H7 (cell line): ENCODE measurements at places on chromosomes 3 and 15. TPM values are rescaled to one million over a fixed set of nuclear protein-coding genes. Genes with fewer than 3 reads are reported as not detected.

GRCh38 chr3:62325896-62326295 lies 47.5 kb downstream of the FEZF2 start:
- no peak for DNase-seq

GRCh38 chr3:132228923-132229322 lies 88.3 kb upstream of the ACP3 start:
- DNase-seq = no peak

DNA sequence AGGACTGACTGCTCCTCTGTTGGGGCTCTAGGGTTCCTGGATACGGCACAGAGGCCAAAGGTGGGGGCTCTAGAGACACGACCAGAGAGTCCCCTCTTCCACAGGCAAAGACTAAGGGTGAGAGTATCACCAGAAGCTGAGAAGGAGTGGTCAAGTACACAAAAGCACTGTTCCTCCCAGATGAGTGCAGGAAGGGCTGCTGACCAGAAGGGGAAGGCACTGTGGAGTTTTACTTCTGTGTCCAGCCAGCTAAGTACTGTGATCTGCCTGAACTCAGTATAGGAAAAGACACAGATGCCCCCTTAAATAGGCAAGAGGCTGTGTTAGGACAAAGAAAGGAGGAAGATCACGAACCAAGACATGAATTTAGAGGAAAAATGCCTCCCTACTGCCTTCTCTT lies 11.7 kb downstream of the MRPS11 start:
- no peak for DNase-seq

GRCh38 chr3:88263417-88264100 lies 113.8 kb downstream of the C3orf38 start:
- DNase-seq = no peak

DNA sequence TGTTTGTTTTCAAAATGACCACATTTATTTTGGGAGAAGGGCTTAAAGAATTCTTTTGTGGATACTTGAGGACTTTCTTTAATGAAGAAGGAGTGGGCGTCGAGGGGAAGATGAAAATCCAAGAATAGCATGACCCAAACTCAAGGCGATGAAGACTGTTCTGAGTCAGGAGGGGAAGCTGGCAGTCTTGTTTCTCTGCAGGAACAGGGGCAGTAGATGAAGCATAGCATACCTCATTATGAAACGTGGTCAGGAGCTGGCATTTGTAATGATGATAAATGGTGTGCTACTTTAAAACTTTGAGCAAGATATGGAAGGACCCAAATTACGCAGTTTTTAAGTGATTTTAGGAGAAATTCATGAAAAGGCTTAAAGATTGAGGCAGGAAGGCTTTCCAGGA lies 549.0 kb downstream of the IGSF11 start:
- DNase-seq = no peak

DNA sequence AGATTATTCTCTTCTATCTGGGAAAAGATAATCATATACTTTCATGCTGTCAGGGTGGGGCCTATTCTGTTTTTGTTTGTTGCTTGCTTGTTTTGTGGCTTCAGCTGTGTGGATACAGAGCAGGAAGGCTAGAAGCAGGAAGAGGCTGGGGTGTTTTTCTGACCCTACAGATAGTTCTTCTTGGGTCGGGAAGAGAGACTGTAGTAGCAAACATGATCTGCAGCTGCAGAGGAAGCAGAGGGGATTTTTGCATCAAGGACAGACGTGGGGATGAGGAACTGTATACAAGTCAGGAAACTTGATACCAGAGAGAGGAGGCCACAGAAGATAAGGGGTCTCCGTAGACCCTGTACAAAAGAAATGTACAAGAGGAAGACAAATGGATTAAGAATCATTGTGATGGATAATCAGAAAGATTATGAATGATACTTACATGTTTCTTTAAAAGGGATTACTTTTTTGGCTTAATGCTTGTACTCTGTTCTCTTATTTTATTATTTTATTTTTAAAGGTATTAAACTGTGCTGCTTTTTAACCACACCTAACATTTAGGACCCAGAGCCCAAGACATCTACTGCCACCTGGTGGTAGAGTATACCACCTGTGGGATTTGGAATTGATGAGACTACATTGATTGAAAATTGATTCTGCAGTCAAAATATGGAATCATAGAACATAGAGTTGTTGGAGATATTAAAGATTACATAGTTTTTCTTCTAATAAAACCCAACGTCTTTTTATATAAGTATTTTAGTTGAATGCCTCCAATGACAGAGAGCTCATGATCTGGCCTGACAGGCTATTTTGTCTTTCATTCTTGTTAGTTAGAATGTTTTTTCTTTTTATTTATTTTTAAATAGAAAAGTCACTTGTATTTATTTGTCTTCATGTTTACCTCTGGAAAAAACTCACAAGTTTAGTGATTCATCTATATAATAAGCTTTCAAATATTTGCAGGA lies 87.3 kb upstream of the ROPN1 start:
- DNase-seq = no peak

DNA sequence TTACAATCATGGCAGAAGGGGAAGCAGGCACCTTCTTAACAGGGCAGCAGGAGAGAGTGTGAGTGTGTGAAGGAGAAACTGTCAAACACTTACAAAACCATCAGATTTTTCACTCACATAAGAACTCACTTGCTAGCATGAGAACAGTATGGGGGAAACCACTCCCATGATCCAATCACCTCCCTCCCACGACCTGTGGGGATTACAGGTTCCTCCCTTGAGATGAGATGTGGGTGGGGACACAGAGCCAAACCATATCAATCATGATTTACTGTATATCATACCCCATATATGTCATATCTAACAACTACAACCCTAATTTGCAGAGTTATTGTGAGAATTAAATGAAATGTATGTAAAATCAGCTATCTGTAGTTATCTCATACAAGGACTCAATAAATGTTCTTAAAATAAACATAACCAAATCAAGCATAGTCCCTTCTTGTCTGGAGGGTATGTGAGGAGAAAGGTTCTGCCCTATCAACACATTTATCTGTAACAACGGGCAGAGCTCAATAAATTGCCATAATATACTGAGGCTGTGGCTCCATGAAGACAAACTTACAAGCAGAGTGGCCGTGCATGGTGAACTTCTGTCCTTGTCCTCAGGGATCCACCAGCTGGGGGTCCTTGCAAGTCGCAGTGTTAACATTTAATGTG lies 504.7 kb downstream of the SOX2 start:
- DNase-seq = no peak

GRCh38 chr3:65361448-65361847 lies 673.6 kb upstream of the ADAMTS9 start:
- no peak for DNase-seq

DNA sequence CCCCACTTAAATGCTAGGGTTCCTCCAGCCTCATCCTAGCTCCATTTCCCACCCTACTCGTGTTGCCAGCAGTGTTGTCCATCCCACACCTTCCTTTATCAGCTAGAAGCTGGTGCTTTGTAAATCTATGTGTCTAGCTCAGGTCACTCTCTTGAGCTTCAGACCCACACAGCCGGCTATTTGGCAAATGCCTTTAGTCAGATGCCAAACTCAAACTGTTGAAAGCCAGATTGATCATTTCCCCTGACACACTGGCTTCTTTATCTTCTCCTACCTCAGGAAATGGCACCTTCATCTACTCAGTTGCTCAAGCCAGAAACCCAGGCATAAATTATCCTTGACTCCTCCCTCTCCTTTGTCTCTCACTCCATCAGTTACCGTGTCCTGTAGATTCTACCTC lies 61.5 kb upstream of the TPM1 start:
- no peak for DNase-seq

DNA sequence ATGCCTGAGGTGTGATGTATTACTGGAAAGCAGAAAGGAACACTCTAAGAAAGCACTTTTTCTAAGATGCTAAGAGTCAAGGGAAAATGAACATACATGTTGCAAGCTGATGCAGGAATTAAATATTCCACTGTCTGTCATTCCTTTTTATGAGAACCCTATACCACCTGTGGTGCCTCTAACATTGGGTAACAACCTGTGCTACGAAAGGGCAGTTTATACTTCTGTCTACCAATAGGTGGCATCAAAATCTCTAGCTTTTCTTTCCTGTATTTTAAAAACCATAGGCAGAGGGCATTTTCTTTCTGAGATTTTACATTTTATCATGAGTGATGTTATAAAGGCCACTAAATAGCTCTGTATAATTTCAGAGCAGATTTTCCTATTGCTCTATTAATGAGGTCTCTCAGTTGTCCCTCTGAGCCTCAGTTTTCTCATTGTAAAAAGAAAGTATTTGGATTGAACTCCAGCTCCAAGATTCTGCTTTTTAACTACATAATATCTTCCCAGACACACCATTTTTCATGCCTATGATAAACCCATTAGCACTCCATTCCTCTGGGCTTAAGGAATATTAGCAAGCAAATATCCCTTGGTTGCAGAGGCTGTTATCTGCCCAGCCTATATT lies 3.5 kb upstream of the CPNE4 start:
- peak; percentile 60 for DNase-seq

GRCh38 chr15:89095073-89095472 lies 6.8 kb downstream of the ABHD2 start:
- DNase-seq = no peak

DNA sequence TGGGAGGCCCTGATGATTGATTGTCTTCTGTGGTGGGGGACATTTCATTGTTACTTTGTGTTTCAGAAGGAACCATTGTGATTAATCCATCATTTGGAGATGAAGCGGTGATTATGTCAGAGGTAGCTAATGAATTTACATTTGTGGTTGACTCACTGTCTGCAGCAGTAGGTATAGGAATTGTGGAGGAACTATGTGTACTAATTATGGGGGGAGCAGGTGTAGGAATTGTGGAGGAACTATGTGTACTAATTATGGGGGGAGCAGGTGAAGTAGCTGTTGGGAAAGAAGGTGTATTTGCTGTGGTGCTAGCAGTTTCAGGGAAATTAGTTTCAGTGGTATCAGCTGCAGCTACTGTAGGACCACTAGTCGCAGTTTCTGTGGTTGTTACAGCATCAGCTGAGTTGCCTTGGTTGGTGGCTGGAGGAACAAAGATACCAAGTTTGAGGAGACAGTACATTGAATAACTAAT lies 6.9 kb downstream of the MUC13 start:
- DNase-seq = no peak

- DNase-seq = no peak
Measured at GRCh38 chr3:11820531-11821041, 26.1 kb downstream of the TAMM41 start.

DNA sequence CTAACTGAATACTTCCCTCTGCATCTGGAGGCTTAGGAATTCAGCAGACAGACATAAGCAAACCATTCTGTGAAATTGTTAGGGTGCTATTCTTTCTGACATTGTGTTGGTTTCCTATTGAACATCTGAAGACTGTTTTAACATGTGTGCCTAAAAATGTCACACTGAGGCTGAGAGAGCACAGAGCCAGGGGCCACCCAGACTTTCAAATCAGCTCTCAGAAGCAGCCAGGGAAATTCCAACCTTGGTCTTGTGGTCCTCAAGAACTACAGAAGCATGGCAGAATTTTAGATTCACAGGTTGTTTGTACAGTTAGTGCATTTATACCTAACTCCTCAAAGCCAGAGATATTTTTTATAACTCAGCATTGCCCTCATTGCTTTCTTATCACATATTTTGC lies 929.2 kb upstream of the CFAP20DC start:
- DNase-seq = no peak

GRCh38 chr3:120462409-120462959 lies 11.7 kb upstream of the FSTL1 start:
- no peak for DNase-seq

- DNase-seq = no peak
Measured at GRCh38 chr3:34377961-34378360, 579.5 kb downstream of the PDCD6IP start.

PLA2G4B gene
- 3.0 and 5.3 TPM in 2 replicates for total RNA-seq

CORO2B gene
- total RNA-seq = 3.8 and 5.4 TPM in 2 replicates

HRG gene
- total RNA-seq = 0.14 TPM in 1 of 2 replicates, not detected in the other

IQCF6 gene
- not detected in 2 replicates for total RNA-seq

CD80 gene
- total RNA-seq = not detected in 2 replicates

SERINC4 gene
- total RNA-seq = 0.22 and 0.38 TPM in 2 replicates

SPATA12 gene
- total RNA-seq = 0.14 TPM in 1 of 2 replicates, not detected in the other

SNRPA1 gene
- total RNA-seq = 32.3 and 35.5 TPM in 2 replicates

RYR3 gene
- 0.59 and 0.69 TPM in 2 replicates for total RNA-seq
